ENCODE measurements at places on chromosomes 2 and 18. TPM values are rescaled to one million over a fixed set of nuclear protein-coding genes. Genes with fewer than 3 reads are reported as not detected.

DNA sequence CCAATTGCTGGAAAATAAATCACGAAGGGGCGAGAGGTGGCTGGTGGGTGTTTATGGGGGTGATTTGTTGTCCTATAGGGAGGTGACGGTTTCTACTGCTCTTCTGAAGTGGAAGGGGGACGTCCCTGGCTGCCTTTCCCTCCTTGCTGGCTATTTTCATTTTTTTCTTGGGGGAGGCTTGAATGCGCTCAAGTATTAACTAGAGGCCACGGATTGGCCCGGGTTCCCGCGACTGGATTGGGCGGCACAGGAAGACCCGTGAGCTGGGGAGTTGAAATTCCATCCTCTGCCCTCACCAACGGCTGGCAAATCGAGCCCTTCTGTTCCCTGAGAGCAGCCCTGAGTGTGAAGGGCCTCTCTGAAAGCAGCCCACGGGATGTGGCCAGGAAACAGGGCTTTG, 176.5 kb upstream of the SPRED2 start:
- no peak for DNase-seq

The EPAS1 gene
- 107 TPM for total RNA-seq

- DNase-seq, result peak; percentile 38
These were observed 76.2 kb upstream of the CTAGE1 start for GRCh38 chr18:22493940-22494339.

The ASPRV1 gene
- total RNA-seq, result 0.15 TPM

DNA sequence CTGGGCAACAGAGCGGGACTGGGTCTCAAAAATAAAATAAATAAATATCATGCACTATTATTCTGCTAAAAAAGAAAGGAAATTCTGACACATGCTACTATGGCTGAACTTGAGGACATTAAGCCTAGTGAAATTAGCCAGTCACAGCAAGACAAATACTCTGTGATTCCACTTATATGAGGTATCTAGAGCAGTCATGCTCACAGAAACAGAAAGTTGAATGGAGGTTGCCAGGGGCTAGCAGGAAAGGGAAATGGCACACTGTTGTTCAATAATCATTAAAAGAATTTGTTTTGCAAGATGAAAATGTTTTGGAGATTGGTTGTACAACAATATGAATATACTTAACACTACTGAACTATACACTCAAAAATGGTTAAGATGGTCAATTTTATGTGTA, 60.8 kb downstream of the NCKAP1 start:
- DNase-seq, result no peak

DNA sequence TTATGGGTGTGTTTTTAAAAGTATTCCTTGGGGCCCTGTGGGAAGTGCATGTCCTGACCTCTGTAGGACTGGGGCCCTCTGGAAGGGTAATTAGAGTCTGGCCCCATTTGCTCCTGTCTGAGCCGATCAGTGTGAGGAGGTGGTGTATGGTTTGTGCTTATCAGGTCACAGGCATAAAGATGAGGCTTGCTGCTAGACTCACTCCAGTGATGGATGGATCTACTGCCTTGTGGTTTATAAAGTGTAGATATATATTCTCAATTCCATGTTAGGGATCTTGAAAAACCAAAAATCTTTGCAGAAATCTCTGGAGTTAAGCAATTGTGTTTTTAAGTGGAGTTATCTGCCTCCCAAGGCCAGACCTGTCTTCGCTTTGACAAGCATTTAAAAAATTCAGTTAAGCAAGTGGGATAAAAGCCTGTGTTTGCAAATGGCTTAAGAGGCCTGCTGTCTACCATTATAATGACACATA, 182.4 kb downstream of the PTPRM start:
- no peak for DNase-seq

The SLC11A1 gene
- 0.09 TPM for total RNA-seq
